ENCODE measurements at places on chromosomes 11 and 22.
A peak's percentile ranks its signal among the peaks of the same experiment; 100 is the strongest.

GRCh38 chr22:19756288-19757128, 4.1 kb upstream of the TBX1 start:
- peak; percentile 86 for DNase-seq

- DNase-seq: no peak
Measured at GRCh38 chr11:80937842-80938241, 1497.0 kb upstream of the TENM4 start.

GRCh38 chr22:32880505-32880892, 79.0 kb downstream of the TIMP3 start:
- no peak for DNase-seq

DNA sequence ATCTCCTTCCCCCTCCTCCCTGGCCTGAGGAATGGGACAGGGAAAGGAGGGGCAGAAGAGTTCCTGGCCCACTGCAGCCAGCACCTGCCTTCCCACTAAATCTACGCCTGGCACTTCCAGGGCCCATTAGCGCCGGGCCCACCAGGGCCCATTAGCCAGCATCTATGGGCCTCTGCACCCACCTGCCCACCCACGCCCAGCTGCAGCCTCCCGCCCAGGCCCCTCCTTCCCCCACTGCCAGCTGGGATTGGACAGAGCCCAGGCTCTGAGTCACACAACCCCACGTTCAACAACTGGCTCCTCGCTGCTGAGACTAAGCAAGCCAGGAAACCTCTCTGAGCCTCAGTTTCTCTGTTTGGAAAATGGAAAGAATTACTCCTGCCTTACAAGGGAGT, 48.7 kb downstream of the CYTH4 start:
- DNase-seq: no peak

GRCh38 chr11:115214644-115215234, 289.5 kb downstream of the CADM1 start:
- no peak for DNase-seq

DNA sequence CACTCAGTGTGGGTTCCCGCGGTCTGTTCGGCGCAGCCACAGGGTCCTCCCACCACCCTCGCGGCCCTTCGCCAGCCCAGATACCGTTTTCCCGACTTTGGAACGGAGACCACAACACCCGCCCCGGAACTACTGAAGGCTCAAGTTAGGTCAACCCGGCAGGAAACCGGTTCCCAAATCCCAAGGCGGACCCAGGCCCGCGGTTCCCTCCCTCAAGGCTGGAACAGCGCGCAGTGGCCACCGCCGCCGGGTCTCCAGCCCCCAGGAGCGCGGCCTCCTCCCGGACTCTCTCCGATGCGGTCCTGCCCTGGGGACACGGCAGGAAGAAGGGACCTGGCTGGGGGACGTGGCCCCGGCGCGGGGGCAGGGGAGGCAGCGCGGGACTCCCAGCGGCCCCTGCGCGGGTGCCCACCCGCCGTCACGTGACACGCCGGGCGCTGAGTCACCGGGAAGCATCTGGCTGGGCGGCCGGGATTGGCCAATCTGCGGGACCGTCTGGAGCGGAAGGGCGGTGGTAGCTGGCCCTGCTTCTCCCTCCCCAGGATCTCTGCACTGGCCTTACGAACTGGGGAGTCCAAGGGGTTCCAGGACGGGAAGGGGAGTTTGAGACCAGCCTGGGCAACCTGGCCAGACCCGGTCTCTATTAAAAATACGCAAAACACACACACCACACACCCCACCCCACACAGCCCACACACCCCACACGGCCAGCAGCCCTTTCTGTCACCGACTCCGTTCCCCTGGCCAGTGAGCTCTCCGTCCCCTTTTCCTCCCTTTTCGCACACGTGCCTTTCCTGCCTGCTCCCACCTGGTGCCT, 21.5 kb upstream of the MALAT1 start:
- DNase-seq: peak; percentile 93

DNA sequence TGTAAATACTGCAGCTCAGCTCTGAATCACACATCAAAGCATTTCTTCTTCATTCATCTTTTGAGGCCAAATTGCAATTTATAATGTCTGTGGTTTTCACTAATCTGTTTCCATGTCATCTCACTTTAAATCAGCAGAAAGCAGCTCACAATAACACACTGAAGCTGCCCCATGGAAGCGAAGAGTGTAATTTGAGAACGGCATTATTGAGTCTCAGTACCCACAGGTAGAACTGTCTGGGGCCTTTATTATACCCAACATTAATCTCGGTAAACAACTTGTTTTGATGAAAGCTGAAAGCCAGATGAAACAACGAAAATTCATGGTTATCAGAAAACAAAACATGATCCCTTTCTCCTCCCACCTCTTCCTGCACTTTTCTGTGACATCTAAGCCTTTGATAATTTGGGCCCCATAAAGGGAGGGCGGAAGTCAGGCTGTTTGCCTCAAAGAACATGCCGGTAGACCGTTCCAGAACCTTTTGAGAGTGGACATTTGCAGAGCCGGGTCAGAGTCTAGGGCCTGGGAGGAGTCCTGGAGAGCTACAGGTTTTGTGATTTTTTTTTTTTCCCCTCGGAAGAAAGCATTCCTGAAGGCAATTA, 68.2 kb upstream of the SESN3 start:
- DNase-seq: peak; percentile 29

GRCh38 chr11:125784678-125785077, 3.2 kb upstream of the PATE3 start:
- DNase-seq: no peak

GRCh38 chr22:41380993-41381328, 781 bp upstream of the TEF start:
- no peak for DNase-seq

DNA sequence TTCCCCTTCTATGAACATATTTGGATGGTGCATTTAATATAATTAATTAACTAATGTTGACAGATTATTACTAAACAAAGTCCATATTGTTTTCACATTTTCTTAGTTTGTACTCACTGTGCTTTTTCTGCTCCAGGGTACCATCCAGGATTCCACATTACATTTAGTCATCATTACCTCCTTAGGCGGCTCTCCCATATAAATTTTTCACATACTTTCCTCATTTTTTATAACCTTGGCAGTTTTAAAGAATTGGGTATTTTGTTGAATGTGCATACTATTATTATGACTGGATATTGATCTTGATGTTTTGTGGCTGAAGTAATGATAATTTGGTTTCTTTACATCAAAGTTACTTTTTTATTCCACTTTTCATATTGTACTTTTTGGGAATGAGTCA, 755.6 kb upstream of the ANO3 start:
- no peak for DNase-seq

- no peak for DNase-seq
Measured at GRCh38 chr11:27754035-27755017, 54.1 kb upstream of the BDNF start.

- peak; percentile 30 for DNase-seq
Measured at GRCh38 chr11:68840661-68841653, 759 bp downstream of the CPT1A start.

- DNase-seq: no peak
Measured at GRCh38 chr22:43878831-43879550, 12.8 kb downstream of the PNPLA5 start.

DNA sequence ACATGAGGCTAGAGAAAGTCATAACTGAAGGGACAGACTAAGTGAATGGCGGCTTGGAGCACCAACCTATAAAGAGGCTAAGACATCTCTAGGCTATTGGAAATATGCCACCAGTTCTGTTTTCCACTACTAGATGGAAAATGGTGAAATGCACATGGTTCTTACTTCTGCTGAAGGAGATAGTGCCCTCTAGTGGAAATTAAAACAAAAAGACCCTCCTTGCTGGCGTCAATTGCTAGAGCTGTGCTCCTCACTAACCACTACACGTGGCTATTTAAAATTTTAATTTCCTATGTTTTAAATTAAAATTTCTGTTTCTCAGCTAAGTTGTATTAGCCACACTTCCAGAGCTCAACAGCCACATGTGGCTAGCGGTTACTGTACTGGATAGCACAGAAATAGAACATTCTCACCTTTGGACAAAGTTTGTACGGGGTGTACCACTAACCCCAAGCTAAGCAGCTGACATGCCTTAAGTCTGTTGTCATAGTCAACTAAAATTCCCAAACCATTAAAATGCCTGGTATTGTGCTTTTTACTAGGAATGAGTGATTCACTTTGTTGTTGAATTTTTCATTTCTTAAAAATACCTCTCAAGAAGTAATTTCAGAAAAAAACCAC, 34.1 kb upstream of the CALCA start:
- DNase-seq: no peak

GRCh38 chr22:36259615-36260300, 6.8 kb downstream of the APOL1 start:
- no peak for DNase-seq
